ENCODE measurements at places on chromosomes 4 and X. TPM values are rescaled to one million over a fixed set of nuclear protein-coding genes. Genes with fewer than 3 reads are reported as not detected.
A peak's percentile ranks its signal among the peaks of the same experiment; 100 is the strongest.

GRCh38 chrX:16394290-16394689 is 227.0 kb downstream of the MAGEB17 start:
- no peaks in the 10 kb centered on the region for H3K27me3 ChIP-seq
- DNase-seq, result no peak
- H3K27ac ChIP-seq, result no peak overlapping the region
- H3K36me3 ChIP-seq, result no peaks in the 10 kb centered on the region

GRCh38 chr4:118931786-118932185 is 43.1 kb downstream of the SYNPO2 start:
- H3K4me1 ChIP-seq, result no peaks in the 10 kb centered on the region
- H3K4me3 ChIP-seq, result no peak overlapping the region
- no peak for DNase-seq
- no peaks in the 10 kb centered on the region for H3K27me3 ChIP-seq
- H3K27ac ChIP-seq, result no peak overlapping the region

The NXF2B gene
- total RNA-seq, result 2.2 TPM

GRCh38 chr4:145824463-145824862 is 114.2 kb downstream of the ZNF827 start:
- no peak overlapping the region for H3K27ac ChIP-seq
- no peaks in the 10 kb centered on the region for H3K36me3 ChIP-seq
- peaks cover 28% of the 10 kb centered on the region for H3K4me1 ChIP-seq
- peak; percentile 30 for DNase-seq
- H3K27me3 ChIP-seq, result no peaks in the 10 kb centered on the region

DNA sequence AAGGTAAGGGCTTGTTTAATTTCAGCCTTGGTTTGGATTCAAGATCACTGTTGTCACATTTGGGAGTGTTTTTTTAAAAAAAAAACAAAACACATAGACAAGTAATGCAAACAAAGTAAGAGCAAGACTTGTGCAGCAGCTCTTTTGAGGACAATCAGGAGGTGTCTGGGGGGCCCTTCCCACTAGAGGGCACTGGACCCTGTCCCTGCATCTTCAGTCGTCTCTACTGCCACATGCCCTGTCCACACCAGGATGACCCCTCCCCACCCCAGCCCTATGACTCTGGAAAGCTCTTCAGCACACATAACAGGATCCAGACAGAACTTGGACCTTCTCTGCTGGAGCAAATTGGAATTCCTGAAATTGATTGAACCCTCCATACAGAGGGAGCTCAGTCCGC is 71.0 kb downstream of the USP46 start:
- no peaks in the 10 kb centered on the region for H3K36me3 ChIP-seq
- no peak overlapping the region for H3K27ac ChIP-seq
- peaks cover 3% of the 10 kb centered on the region for H3K4me1 ChIP-seq
- no peak overlapping the region for H3K4me3 ChIP-seq
- DNase-seq, result peak; percentile 60

- no peaks in the 10 kb centered on the region for H3K27me3 ChIP-seq
- H3K4me1 ChIP-seq, result no peaks in the 10 kb centered on the region
- DNase-seq, result no peak
- H3K27ac ChIP-seq, result no peak overlapping the region
- H3K36me3 ChIP-seq, result no peaks in the 10 kb centered on the region
Measured at GRCh38 chrX:45134775-45135174, 65.9 kb downstream of the DIPK2B start.

- H3K27ac ChIP-seq, result no peak overlapping the region
- peak overlapping the region; percentile 42 for H3K4me3 ChIP-seq
- peaks cover 72% of the 10 kb centered on the region for H3K27me3 ChIP-seq
- no peaks in the 10 kb centered on the region for H3K36me3 ChIP-seq
- DNase-seq, result peak; percentile 84
- no peaks in the 10 kb centered on the region for H3K4me1 ChIP-seq
Measured at GRCh38 chrX:72308566-72309296, 3.0 kb upstream of the CITED1 start.

GRCh38 chr4:30370105-30370504 is 350.1 kb upstream of the PCDH7 start:
- no peaks in the 10 kb centered on the region for H3K4me1 ChIP-seq
- no peak overlapping the region for H3K27ac ChIP-seq
- no peaks in the 10 kb centered on the region for H3K36me3 ChIP-seq
- DNase-seq, result no peak

The IQCM gene
- 0.26 TPM for total RNA-seq

DNA sequence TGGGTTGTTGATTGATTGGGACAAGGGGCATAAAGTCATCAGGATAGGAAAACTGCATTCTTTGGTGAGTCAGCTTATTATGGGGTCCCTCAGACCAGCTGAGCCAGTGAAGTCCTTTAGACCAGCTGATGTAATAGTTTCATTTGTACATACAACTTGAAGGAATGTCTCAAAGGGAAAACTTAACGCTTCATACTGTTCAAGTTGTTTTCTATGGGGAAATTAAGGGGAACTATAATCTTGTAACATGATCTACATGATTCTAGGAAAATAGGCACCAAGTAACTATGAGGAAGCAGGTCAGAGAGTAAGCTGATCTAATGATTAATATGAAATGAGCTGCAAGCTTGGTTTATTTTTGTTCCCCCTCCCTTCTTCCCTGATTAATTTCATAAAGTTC is 175.1 kb upstream of the GRID2 start:
- H3K4me3 ChIP-seq, result no peak overlapping the region
- H3K4me1 ChIP-seq, result no peaks in the 10 kb centered on the region
- no peak for DNase-seq

DNA sequence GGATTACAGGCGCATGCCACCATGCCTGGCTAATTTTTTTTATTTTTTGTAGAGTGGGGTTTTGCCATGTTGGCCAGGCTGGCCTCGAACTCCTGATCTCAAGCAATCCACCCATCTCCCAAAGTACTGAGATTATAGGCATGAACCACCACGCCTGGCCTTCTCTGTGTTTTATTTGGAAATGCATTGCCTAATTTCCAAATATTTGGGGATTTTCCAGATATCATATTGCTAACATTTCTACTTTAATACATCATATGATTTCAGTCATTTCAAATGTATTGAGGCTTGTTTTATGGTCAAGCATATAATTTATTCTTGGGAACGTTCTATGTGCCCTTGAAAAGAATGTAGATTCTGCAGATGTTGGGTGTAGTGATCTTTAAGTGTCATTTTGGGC is 38.8 kb downstream of the FGF2 start:
- no peak for DNase-seq
- H3K36me3 ChIP-seq, result peaks cover 9% of the 10 kb centered on the region
- H3K27me3 ChIP-seq, result no peaks in the 10 kb centered on the region
- H3K4me1 ChIP-seq, result peaks cover 18% of the 10 kb centered on the region

GRCh38 chr4:40270609-40271008 is 64.5 kb upstream of the CHRNA9 start:
- no peak overlapping the region for H3K27ac ChIP-seq
- peaks cover 13% of the 10 kb centered on the region for H3K4me1 ChIP-seq
- H3K36me3 ChIP-seq, result no peaks in the 10 kb centered on the region
- no peaks in the 10 kb centered on the region for H3K27me3 ChIP-seq
- no peak overlapping the region for H3K4me3 ChIP-seq
